HS-5 (cell line): ENCODE measurements at places on chromosomes 4 and X.

DNA sequence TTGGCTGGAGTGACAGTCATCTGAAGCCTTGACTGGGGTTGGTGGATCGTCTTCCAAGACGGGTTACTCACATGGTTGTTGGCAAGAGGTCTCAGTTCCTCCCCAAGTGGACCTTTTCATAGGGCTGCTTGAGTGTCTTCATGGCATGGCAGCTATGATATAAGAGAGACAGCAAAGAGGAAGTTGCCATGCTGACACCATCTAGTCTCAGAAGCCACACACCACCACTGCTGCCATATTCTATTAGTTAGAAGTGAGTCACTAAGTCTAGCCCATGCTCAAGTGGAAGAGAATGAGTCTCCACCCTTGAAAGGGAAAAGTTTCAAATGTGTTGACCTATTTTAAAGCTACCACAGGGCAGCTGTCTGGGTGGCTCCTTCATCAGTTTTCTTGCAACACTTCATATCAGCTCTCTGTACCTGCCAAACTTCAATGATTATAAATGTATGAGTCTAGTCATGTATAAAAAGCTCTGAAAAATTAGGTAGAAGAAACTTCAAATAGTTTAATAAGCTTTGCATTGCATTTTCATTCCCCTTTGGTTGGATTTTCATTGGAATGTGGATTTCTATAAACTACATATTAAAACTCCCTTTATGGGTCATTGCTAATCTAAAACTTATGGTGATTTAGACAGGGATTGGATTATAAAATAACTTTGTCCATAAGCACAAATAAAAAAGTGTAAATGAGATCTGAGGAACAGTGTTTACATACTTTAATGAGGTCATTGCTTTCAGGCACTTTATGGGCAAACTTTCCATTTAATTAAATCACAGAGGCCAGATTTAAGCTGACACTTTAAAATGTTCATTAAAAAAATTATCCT lies 68.0 kb upstream of the ATXN3L start:
- no peak for DNase-seq

GRCh38 chr4:157246964-157247363 lies 26.4 kb downstream of the GRIA2 start:
- DNase-seq: no peak

DNA sequence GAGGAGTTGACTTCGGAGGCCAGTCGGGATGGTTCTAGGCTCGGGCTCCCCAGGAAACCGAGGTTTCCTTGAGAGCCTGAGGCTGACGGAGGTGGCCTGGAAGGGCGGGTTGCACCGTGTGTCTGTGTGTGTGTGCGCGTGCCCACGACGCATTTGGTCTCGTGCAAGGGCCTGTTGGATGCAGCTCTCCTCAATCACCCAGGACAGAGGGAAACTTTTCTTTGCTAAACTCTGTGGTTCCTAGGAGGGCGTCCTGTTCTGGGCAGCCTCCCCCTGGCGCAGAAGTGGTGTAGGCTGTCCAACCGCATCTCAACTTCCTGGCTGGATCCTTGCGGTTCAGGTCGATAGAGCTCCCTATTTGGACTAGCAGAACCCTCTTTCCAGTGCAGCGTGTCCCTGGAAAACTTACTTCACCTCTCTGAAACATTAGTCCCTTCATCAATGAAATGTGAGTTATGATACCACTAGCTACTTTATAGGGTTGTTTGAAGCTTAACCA lies 973 bp downstream of the STK32B start:
- no peak for DNase-seq

GRCh38 chr4:3721186-3721585 lies 45.0 kb upstream of the ADRA2C start:
- DNase-seq: no peak

DNA sequence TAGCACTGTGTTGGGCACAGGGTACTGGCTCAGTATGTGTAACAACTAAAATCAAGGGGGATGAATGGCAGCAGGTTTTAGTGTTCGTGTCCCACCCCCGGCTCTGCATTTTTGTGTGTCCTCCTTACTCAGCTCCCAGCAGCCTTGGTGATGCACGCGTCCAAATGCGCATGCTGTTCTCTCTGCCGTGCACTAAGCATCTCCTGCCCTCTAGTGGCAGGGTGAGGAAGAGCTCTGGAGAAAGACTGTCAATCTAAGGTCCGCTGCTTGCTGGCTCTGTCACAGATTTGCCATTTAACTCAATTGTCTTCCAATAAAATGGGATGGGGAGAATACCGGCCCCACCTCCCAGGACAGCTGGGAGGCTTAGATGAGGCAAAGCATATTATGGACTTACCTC lies 61.4 kb downstream of the WFS1 start:
- DNase-seq: no peak
